ENCODE measurements at places on chromosomes 7 and 10. TPM values are rescaled to one million over a fixed set of nuclear protein-coding genes. Genes with fewer than 3 reads are reported as not detected.

- H3K27ac ChIP-seq: no peak overlapping the region
- no peaks in the 10 kb centered on the region for H3K27me3 ChIP-seq
- H3K36me3 ChIP-seq: peaks cover 6% of the 10 kb centered on the region
Measured at GRCh38 chr10:24652381-24652957, 71.2 kb downstream of the ARHGAP21 start.

GRCh38 chr10:91162050-91162494, 58.4 kb upstream of the PCGF5 start:
- H3K27ac ChIP-seq: peak overlapping the region; percentile 87
- DNase-seq: peak; percentile 15
- peaks cover 36% of the 10 kb centered on the region for H3K4me1 ChIP-seq
- peaks cover 3% of the 10 kb centered on the region for H3K36me3 ChIP-seq
- H3K4me3 ChIP-seq: peak overlapping the region; percentile 81
- H3K27me3 ChIP-seq: no peaks in the 10 kb centered on the region

- no peaks in the 10 kb centered on the region for H3K36me3 ChIP-seq
- H3K4me1 ChIP-seq: peaks cover 3% of the 10 kb centered on the region
- no peak overlapping the region for H3K27ac ChIP-seq
- H3K4me3 ChIP-seq: no peak overlapping the region
Measured at GRCh38 chr7:45650404-45651394, 76.5 kb downstream of the ADCY1 start.

ABCB1 gene
- 15.3 TPM for total RNA-seq

DNA sequence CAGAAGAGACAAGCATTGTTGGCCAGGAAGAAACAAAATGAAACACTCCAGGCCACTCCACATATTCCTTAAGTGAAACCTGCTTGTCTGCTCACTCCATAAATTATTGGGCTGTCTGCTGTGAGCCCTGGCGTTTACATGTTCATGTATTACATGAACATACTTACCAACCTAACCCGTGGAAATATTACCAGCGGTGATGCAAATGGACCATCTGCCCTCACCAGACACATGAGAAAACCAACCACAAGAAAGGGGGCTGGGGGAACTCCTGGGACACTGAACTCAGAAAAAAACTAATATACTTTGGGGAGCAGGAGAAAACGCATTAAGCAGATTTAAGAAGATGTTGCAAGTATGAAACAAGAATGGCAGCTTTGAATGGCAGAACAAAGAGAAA, 731.2 kb upstream of the IGFBP3 start:
- H3K27me3 ChIP-seq: peaks cover 4% of the 10 kb centered on the region
- H3K36me3 ChIP-seq: no peaks in the 10 kb centered on the region
- no peak for DNase-seq

- no peaks in the 10 kb centered on the region for H3K27me3 ChIP-seq
- no peaks in the 10 kb centered on the region for H3K4me1 ChIP-seq
- DNase-seq: no peak
- H3K27ac ChIP-seq: no peak overlapping the region
Measured at GRCh38 chr7:122543166-122543565, 155.8 kb downstream of the RNF133 start.

CLIP2 gene
- total RNA-seq: 0.74 TPM

DNA sequence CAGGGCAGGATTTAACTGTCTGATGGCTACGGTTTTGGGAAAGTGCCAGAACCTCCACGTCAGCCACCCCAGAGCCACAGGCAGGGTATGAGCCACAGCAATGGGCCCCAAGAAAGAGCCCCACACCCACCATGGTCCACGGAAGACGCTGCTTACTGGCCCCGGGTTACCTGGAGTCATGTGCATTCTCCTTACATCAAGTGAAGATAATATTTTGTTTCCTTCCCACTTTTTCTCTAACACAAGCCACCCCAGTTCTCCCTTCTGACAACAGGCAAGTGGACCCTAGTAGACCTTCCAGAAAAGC, 67.1 kb downstream of the PRKAG2 start:
- H3K4me3 ChIP-seq: no peak overlapping the region
- DNase-seq: no peak

HYAL4 gene
- total RNA-seq: not detected

GRCh38 chr10:33010132-33011037, 52.4 kb upstream of the ITGB1 start:
- no peaks in the 10 kb centered on the region for H3K36me3 ChIP-seq
- peaks cover 27% of the 10 kb centered on the region for H3K27me3 ChIP-seq
- H3K4me1 ChIP-seq: peaks cover 18% of the 10 kb centered on the region
- H3K27ac ChIP-seq: no peak overlapping the region
- DNase-seq: no peak

DNA sequence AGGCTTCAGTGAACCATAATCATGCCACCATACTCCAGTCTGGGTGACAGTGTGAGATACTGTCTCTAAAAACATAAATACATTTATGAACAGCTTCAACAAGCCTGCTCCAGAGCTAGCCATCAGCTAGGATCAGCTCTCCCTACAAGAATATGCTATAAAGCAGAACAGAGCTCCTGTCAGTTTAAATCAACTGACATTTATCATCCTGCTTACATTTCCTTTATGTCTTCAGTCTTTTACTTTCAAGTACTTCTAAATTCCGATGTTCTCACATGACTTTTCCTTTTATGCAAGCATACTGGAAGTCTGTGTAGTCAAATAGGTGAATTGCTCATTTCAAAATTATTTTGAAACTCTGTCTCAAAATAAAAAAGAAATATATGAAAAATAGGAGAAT, 64.6 kb downstream of the COA1 start:
- no peaks in the 10 kb centered on the region for H3K27me3 ChIP-seq
- H3K4me3 ChIP-seq: no peak overlapping the region
- peaks cover 62% of the 10 kb centered on the region for H3K4me1 ChIP-seq
- DNase-seq: no peak
- peaks cover 72% of the 10 kb centered on the region for H3K36me3 ChIP-seq
- peak overlapping the region; percentile 68 for H3K27ac ChIP-seq

SEMA3A gene
- total RNA-seq: 1.9 TPM

- H3K27ac ChIP-seq: peak overlapping the region; percentile 50
- no peaks in the 10 kb centered on the region for H3K27me3 ChIP-seq
- no peaks in the 10 kb centered on the region for H3K36me3 ChIP-seq
- H3K4me3 ChIP-seq: no peak overlapping the region
- peak; percentile 63 for DNase-seq
Measured at GRCh38 chr10:31083765-31084184, 52.1 kb upstream of the ZNF438 start.

GRK5 gene
- total RNA-seq: 12.8 TPM

- H3K27me3 ChIP-seq: no peaks in the 10 kb centered on the region
- H3K4me3 ChIP-seq: no peak overlapping the region
- peaks cover 39% of the 10 kb centered on the region for H3K36me3 ChIP-seq
- no peak for DNase-seq
Measured at GRCh38 chr7:112462236-112462635, 12.0 kb downstream of the IFRD1 start.

- peaks cover 31% of the 10 kb centered on the region for H3K36me3 ChIP-seq
- no peak overlapping the region for H3K4me3 ChIP-seq
Measured at GRCh38 chr10:13328613-13329012, 19.5 kb downstream of the SEPHS1 start.

STOX1 gene
- total RNA-seq: 0.35 TPM

RELN gene
- total RNA-seq: not detected

DNA sequence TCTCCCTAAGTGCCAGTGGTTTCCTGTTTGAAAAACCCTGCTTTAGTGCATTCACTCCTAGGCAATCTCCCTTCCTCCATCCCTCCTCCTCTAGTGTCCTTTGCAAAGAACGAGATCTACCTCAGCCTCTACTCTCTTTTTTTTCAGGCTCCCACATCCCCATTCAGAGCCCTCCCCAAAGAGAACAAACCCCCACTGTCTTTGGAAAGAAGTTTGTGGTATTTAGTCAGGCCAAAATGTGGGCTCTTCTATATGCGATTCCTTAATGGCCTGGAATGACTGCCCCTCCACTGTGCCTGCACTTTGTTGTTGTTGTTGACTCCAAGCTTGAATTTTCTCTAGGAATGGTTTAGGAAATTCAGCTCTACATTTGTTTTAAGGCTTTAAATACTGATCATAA, 36.3 kb downstream of the PALS2 start:
- H3K4me3 ChIP-seq: no peak overlapping the region
- H3K36me3 ChIP-seq: peaks cover 26% of the 10 kb centered on the region
- no peak overlapping the region for H3K27ac ChIP-seq
- H3K4me1 ChIP-seq: peaks cover 24% of the 10 kb centered on the region

GRCh38 chr7:50216626-50217025, 87.9 kb upstream of the IKZF1 start:
- no peaks in the 10 kb centered on the region for H3K27me3 ChIP-seq
- peaks cover 7% of the 10 kb centered on the region for H3K36me3 ChIP-seq
- no peak overlapping the region for H3K27ac ChIP-seq
- no peak for DNase-seq

SPDYE5 gene
- total RNA-seq: not detected

DNA sequence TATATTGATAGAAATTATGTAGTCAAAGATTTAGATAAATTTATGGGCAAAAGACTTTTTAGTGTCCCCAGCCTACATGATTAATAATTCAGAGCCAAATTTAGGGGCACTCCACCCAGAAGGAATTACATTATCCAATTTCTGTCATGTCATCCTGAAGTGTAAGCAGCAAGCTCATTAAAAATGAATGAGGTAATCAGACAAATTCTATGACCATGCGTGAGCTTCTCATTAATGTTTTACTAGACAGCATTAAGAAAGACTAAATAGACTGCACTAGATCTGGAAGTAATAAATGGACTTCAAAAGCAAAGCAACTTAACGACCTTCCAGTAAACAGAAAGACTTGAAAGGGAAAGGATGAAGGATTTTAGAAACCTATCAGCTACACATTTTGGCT, 22.7 kb upstream of the TRUB1 start:
- peaks cover 9% of the 10 kb centered on the region for H3K4me1 ChIP-seq
- no peaks in the 10 kb centered on the region for H3K36me3 ChIP-seq
- H3K27ac ChIP-seq: no peak overlapping the region
- no peak overlapping the region for H3K4me3 ChIP-seq

DNA sequence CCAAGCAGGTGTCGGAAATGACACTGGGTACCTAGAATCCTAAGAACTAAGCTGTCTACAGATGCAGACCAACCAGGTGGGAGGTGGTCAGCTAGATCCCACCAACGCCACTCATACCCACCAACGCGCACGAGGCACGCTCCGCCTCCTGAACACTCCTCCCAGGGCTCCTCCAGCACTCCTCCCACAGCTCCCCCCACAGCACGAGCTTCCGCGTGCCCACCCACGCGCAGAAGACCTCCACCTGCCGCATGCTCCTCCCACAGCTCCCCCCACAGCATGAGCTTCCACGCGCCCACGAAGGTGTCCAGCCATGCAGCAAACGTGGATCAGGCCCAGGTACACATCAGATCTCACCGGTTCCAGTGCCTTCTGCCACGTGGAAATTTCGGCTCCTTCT, 196.0 kb downstream of the MAD1L1 start:
- peak overlapping the region; percentile 83 for H3K4me3 ChIP-seq
- H3K27ac ChIP-seq: peak overlapping the region; percentile 97
- peaks cover 7% of the 10 kb centered on the region for H3K36me3 ChIP-seq
- H3K27me3 ChIP-seq: no peaks in the 10 kb centered on the region

GRCh38 chr10:7075110-7075509, 335.7 kb downstream of the SFMBT2 start:
- H3K27me3 ChIP-seq: peaks cover 18% of the 10 kb centered on the region
- no peak overlapping the region for H3K27ac ChIP-seq
- H3K4me1 ChIP-seq: no peaks in the 10 kb centered on the region
- no peak overlapping the region for H3K4me3 ChIP-seq

ACSL5 gene
- total RNA-seq: 50.3 TPM

NYAP1 gene
- 0.34 TPM for total RNA-seq

DNA sequence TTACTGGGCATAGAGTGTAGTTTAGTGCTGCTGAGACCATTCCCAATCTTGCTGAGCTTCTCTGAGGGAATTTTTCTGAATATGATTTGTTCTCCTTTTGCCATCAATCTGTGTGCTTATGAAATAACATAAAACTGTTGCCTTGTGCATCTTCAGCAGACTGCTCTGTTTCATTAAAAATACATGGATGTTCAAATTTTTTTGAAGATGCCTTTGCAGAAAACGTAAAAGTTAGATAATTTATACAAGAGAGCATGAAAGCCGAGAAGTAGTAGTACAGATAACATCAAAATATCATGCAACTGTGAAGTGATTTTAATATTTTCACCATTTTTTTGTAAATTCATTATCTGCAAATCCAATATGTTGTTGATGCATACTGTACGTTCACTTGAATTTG, 174.7 kb upstream of the CSTF2T start:
- H3K4me3 ChIP-seq: no peak overlapping the region
- H3K4me1 ChIP-seq: peaks cover 7% of the 10 kb centered on the region
- no peak for DNase-seq
- H3K27ac ChIP-seq: no peak overlapping the region

- H3K36me3 ChIP-seq: no peaks in the 10 kb centered on the region
- H3K27ac ChIP-seq: no peak overlapping the region
- H3K27me3 ChIP-seq: peaks cover 8% of the 10 kb centered on the region
- H3K4me1 ChIP-seq: no peaks in the 10 kb centered on the region
- H3K4me3 ChIP-seq: no peak overlapping the region
- peak; percentile 43 for DNase-seq
Measured at GRCh38 chr10:122911889-122912484, 1.6 kb downstream of the FAM24A start.

DNA sequence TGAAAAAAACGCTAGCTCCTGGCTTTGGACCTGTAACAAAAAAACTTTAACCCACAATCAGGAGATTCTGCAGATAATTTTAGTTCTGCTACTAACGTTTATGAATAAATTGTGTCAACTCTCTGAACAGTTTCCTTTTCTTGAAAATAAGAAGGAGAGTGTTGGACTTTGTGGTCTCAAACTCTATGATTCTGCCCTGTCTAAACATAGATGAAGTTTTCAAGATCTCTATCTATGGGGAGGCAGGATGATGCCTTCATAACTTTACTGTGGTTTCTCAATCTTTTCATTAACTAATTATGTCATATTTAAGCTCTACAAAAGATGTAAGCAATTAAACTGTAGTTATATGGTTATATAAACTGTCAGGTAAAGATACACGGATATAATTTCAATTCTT, 162.0 kb downstream of the REEP3 start:
- no peak overlapping the region for H3K27ac ChIP-seq
- no peak for DNase-seq
- peaks cover 5% of the 10 kb centered on the region for H3K4me1 ChIP-seq
- no peaks in the 10 kb centered on the region for H3K27me3 ChIP-seq

C10orf53 gene
- total RNA-seq: not detected

COL28A1 gene
- total RNA-seq: 0.04 TPM

ITIH2 gene
- not detected for total RNA-seq

DNA sequence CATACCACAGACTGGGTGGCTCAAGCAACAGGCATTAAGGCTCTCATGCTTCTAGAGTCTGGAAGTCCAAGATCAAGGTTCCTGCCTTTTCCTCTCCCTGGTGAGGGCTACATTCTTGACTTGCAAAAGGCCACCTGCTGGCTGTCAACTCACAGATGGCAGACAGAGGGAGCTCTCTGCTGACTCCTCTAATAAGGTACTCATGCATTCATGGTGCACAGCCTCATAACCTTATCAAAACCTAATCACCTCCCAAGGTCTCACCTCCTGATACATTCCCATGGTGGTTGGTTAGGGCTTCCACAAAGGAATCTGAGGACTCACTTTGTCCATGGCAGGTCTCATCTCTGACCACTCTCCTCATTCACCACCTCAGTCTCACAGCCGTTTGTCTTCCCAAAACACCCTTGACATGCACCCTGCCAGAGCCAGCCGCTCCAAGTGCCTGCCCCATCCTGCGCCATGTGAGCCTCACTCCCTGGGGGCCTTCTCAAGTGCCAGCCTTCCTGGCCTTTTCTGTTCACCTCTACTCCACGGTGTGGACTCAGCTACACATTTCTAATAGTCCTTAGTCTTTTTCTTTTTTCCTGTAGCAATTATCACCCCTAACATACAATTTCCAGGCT, 400.3 kb upstream of the ADARB2 start:
- H3K4me1 ChIP-seq: no peaks in the 10 kb centered on the region
- H3K36me3 ChIP-seq: no peaks in the 10 kb centered on the region
- no peak overlapping the region for H3K4me3 ChIP-seq
- no peak overlapping the region for H3K27ac ChIP-seq
